LNCaP clone FGC (cell line): ENCODE measurements at places on chromosomes 1 and 21.

DNA sequence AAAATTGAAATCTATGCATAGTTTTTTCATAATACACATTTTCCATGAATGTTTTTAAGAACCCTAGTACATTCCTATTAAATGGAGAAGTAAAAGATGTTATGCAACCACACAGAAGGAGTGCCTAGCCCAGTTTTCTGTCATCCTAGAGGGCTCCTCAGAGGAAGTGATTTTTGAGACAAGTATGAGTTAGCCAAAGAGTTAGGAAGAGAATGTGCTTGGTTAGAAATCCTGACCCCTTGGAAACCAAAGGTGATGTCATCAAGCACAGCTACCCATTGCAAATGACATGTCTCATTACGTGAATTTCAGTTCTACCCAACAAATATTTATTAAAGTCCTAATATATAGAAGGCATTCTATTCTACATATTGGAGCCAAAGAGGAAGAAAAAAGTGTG lies 88.9 kb upstream of the TNFSF4 start:
- DNase-seq: no peak

DNA sequence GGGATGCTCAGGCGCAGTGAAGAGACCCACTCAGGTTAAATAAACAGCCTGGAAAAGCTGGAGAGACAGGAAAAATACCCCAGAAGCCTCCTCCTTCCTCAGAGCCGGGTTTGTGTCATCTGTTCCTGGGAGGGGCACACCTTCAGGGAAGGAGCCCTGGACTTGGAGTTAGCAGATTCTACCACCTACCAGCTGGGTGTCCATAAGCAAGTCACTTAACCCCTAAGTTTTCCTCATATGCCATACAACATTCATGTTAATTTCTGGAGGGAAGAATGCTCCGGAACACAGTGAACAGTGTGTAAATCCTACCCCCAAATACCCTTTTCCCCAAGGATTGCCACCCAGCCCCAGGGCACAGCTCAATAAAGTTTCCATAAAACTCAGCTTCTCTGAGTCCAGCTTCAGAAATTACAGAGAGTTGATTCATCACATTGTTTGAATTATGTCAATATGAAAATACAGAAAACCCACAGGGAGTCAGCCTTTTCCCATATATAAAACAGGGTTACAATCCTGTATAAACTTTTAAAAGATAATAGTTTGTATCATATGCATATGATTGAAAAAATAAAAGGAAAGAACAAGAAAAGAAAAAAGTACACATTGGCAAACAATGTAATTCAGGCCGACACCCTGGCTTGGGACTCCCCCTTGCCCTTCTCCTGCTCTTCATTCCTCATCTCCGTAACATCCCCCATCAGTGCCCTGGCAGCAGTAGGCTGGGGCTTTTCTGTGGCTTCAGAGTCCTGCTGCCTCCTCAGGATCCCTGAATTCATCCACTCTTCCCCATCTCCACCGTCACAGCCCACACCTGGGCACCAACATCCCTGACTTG lies 291.8 kb upstream of the USP24 start:
- no peak for DNase-seq

- no peak for DNase-seq
Measured at GRCh38 chr1:101918277-101918676, 78.4 kb downstream of the OLFM3 start.

DNA sequence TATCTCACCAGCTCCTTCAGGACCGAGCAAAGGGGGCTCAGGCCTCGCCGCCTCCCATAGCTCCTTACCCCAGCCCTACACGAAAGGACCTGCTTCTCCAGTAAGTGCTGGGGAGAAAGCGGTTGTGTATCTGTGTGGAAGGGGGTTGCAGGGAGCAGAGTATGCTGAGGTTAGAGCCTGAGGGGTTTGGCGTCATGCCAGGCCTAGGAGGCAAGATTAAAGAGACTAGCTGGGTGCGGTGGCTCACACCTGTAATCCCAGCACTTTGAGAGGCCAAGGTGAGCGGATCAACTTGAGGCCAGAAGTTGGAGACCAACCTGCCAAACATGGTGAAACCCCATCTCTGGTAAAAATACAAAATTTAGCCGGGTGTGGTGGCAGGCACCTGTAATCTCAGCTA lies 14.1 kb upstream of the RASSF5 start:
- no peak for DNase-seq

DNA sequence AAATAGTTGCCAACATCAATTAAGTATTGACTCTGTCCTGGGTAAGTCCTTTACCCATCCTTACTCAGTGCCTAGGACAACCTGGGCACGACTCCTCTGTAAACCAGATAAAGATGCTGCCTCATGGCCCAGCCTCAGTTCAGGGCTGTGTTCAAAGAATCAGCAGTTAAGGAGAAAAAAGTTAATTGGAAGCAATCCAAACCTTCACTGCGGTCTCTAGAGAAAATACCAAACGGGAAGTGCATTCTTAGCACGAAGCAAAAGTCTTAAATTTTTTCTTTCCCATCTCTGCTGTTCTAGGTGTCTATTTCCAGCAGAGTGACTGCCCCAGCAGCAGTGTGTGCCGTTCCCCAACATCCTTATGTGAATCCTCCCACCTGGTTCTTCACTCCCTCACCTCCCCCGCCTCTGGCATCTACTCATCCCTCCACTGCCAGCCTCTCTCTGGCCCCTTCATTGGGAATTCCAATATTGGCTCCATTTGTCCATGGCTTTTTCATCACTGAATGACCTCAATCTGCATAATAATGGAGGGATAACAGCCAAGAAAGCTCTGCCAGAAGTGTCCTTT lies 23.2 kb downstream of the KANK4 start:
- peak; percentile 58 for DNase-seq

DNA sequence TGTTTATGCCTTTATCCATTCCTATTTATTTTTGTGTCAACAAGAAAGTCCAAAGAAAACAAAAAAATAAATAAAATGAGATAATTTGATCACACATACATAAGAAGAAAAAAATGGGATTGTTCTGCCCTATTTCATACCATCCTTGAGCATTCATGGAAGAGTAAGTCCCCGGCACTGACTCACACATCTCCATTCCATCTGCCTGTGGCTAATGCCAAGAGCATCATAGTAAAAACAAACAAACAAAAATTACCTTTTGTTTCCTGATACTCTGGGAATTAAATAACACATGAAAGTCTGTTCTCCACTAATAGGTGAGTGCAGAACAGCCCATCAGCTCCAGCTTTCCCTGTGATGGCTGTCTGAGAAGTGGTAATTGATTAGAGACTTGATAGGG lies 48.1 kb upstream of the BACE2 start:
- no peak for DNase-seq

DNA sequence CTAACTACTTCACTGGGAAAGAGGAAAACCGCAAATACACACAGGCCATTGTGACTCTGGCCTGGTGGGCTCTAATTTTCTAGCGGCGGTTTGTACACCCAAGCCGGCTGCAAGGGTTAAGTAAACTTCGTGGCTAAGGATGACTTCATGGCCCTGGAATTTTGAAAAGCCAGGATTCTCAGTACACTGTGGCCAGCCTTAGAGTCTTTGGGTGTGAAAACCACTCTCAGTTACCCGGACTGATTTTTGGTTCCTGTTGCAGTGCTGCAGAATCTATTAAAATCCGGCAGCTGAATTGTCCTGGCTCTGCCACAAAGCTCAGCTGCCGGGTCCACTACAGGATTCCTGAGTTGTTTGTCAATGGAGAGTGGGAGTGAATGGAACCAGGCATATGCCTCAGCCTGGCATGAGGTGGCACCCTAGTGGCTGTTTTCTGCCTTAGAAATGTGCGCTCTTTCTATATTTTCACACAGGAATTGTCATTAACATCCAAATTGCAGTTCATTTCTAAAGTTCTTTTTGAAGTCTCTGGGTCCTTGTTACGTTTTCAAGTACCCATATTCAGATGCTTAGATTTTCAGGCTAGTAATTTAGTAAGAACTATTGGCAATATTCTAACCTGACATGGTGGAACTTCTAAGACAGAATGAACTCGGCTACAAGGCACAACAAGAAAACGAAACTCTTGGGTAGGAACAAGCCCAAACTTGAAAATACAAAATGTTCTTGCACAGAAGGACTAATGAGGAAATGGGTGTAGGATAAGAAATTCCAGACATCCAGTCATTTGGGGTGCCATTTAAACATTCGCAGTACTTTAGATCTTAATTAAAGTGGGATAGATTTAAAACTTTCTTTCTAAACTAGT lies 255.9 kb downstream of the NFIA start:
- DNase-seq: peak; percentile 77

DNA sequence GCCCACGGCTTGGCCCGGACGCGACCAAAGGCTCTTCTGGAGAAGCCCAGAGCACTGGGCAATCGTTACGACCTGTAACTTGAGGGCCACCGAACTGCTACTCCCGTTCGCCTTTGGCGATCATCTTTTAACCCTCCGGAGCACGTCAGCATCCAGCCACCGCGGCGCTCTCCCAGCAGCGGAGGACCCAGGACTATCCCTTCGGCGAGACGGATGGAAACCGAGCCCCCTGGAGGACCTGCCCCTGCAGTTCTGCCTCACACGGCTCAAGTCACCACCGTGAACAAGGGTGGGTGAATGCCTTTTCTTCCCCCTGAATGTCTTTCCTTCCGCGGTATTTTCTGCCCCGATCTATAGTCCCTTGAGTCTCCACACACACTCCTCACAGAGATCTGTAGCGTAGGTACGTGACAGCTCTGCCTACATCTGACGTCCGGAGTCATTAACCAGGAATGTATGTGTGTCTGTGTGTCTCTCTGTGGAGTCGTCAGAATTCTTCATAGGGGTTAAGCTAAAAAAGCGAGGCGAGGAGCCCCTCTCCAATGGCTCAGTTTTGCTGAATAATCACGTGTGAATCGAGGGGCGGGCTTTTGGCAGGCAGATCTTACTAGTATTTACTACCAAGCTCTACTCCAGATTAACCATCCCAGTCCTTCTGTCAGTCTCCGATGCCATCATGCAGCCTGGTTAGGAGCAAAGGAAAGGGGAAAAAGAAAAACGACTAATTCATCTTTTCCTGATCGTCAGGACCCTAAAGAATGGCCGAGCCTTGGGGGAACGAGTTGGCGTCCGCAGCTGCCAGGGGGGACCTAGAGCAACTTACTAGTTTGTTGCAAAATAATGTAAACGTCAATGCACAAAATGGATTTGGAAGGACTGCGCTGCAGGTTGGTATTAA lies at the start of gene CDKN2C:
TSS of gene CDKN2C (plus strand) at position 635 of the 898 bp plus-strand sequence. CDS start at position 759, 124 bp downstream.
- peak; percentile 33 for DNase-seq

DNA sequence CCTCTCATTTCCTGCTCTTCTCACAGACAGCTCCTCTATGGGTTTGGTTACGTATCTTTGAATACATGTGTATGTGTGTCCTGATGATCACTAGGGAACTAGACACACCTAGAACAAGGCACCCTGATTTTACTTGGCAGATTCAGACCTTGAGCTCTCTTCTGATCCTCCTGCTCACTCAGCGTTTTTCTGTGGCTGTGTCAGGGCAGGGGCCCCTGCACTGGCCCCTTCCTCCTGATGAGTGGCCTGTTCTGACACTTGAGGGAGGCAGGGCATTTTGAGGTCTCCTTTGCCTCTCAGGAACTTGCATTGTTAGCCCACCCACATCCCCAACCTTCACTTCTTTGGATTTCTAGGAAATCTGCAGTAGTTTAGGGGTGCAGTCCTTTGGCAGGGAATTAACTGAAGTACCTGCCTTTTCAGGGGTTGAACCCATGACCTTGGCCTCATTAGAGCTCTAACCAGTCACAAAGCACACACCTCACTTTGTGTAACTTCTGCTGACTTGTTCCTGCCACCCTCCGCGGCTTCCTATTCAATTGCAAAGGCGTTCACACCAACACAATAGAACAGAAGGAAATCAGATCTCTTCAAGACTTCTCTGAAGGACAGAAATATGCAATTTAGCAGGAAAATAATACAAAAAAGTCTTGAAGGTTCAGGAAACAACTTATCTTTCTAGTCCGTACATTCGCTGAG lies 8.8 kb downstream of the SMYD2 start:
- no peak for DNase-seq

DNA sequence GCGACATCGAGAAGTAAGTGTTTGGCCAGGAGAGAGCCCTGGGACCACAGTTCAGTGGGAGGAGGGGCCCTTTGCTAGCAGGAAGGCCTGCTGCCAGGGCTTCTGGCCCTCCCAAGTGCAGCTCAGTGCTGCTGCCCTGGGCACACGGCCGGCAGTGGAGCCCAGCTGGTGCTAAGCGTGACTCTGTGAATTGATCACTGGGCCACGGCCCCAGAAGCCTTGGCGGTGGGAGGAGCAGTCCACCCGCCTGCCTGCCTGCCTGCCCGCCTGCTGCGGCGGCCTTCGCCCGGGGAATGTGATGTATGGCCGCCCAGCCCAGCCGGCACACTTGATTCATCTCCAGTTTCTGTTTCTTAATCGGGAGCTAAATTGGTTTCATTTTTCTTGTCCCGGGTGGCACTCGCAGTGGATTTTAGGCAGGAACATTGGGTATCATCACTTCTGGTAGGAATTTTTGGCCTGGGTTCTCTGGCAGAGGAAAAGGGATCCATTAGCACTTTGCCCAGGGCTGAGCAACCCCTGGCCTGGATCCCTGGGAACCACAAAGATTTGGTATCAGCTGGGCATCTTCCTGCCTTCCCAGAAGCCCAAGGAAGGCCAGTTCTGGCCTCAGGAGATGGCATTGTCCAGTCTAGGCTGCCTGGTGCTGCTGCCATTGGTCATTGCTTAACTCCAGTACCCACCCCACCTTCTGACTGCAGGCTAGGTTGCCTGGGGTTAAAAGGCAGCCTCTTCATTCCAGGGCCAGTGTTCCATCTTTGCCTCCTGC lies 28.6 kb downstream of the TMEM53 start:
- DNase-seq: no peak

DNA sequence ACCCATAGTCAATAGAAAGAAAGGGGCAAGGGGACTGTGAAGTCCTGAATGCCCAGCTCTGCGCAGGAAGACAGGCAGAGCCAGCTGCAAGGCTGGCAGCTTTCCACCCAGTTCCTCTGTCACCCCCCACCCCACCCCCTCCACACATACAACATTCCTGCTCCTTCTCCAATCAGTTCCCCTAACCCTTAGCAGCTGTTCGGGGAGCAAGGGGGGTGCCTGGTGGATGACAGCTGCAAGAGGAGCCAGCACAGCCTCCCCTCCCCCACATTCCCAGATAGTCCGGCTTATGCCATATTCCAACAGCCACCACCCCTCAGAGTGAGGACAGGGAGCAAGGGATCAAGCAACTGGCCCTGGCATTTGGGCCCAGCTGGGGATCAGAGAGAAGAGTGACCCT lies 9.7 kb downstream of the ARHGEF2 start:
- DNase-seq: no peak

- no peak for DNase-seq
Measured at GRCh38 chr1:174301295-174302077, 142.2 kb downstream of the RABGAP1L start.

DNA sequence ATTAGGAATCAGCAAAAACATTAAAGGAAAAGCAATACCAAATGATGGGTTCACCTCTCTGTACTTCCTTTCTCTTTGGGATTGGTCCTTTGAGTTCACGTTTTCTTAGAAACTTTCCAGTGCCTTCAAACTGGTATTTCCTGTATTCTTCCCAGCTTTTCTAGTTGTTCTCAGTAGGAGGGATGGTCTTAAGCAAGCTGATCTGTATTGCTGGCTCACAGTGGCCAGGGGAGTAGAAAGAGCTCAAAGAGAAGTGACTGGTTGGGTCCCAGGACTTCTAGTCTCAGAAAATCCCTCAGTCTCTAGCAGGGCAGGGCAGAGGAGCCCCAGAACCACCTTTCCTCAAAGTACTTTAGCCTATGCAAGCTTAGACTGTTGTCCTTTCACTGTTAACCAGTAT lies 10.1 kb upstream of the USP24 start:
- no peak for DNase-seq

GRCh38 chr1:94884106-94884505 lies 42.8 kb downstream of the CNN3 start:
- DNase-seq: no peak

GRCh38 chr1:108043707-108044106 lies 78.7 kb upstream of the VAV3 start:
- DNase-seq: no peak

- no peak for DNase-seq
Measured at GRCh38 chr1:185267701-185268100, 49.3 kb downstream of the IVNS1ABP start.

GRCh38 chr1:230794431-230794830 lies 47.2 kb downstream of the CAPN9 start:
- DNase-seq: no peak
